ENCODE measurements at places on chromosomes 1 and 21.

GRCh38 chr1:90027281-90027680, 32.4 kb downstream of the ZNF326 start:
- DNase-seq: no peak

GRCh38 chr1:21290546-21290944, 282 bp upstream of the ECE1 start:
- DNase-seq: no peak

- no peak for DNase-seq
Observed at GRCh38 chr1:33805988-33806387, 57.9 kb upstream of the HMGB4 start.

- no peak for DNase-seq
Observed at GRCh38 chr1:38118976-38119375, 72.4 kb upstream of the POU3F1 start.

DNA sequence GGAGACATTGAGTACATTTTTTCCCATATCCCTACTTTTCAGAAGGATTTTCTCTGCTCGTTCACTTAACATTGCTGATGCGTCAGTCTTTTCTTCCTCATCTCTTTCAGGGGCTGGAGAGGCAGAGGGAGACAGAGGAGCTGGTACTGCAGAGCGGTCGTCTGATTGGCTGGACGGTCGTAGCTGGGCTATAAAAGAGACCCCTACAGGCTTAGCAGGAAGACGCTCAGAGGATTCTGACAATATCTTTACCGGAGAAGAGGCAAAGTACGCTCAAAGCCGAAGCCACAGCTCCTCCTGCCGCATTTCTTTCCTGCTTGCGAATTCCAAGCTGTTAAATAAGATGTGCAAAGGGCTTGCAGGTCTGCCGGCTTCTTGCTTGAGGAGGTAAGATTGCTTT, at the start of gene RGS4:
TSS of gene RGS4 (plus strand) at position 220 of the 400 bp plus-strand sequence. CDS start at position 344, 124 bp downstream.
- DNase-seq: peak; percentile 73

GRCh38 chr1:174966008-174966572, 33.7 kb upstream of the CACYBP start:
- no peak for DNase-seq

GRCh38 chr1:16067127-16067768, 6.2 kb downstream of the FAM131C start:
- no peak for DNase-seq

GRCh38 chr21:45257673-45258341, 29.9 kb downstream of the POFUT2 start:
- DNase-seq: no peak

GRCh38 chr1:210482945-210483617, 154.4 kb downstream of the HHAT start:
- no peak for DNase-seq
